ENCODE measurements at places on chromosomes 1 and 21.

DNA sequence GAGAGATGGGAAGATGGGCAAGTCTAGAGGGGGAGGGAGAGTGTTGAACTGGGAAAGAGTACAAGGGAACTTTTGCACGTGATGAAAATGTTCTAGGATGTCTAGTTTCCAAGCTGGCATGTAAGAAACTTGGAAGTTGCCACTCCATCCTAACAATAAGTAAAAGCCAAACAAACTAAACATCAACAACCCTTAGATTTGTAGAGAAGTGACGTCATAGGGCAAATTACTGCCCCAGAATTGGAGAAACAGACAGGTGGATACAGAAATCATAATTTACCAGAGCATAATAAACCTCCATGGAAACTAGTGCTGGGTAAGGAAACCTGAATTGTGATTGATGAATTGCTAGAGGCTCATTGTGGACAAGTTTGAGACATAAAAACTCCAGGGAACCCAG is 14.7 kb upstream of the ZBTB40 start:
- DNase-seq, result no peak

GRCh38 chr1:187862506-187862905 is 1033.8 kb downstream of the PLA2G4A start:
- DNase-seq, result no peak

DNA sequence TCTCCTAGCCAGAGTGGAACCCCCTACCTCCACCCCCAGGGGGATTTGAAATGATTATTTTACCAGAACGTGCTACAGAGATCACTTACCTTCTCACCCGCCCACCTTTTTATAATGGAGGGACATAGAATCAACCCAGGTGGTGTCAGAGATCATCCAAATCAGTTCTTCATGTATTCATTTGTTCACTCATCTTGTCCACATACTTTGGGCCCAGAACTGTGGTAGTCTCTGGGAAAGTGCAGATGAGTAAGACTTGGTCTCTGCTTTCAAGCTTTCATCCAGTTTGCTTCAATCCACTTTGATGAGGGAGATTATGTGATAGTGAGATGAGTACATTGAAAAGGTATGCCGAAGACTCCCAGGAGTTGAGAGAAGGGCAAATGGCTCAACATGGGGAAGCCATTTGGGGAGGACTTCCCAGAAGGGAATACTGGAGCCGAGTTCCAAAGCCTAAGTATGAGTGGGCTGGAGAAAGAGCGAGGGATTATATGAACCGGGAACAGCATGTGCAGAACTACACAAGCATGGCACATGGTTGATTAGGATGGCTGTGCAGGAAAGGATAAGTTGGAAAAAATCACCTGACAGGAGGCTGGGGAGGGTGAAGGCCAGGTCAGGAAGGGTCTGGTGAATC is 1.9 kb downstream of the FGGY start:
- DNase-seq, result peak; percentile 22

- no peak for DNase-seq
Measured at GRCh38 chr1:221549815-221550214, 192.1 kb downstream of the DUSP10 start.

DNA sequence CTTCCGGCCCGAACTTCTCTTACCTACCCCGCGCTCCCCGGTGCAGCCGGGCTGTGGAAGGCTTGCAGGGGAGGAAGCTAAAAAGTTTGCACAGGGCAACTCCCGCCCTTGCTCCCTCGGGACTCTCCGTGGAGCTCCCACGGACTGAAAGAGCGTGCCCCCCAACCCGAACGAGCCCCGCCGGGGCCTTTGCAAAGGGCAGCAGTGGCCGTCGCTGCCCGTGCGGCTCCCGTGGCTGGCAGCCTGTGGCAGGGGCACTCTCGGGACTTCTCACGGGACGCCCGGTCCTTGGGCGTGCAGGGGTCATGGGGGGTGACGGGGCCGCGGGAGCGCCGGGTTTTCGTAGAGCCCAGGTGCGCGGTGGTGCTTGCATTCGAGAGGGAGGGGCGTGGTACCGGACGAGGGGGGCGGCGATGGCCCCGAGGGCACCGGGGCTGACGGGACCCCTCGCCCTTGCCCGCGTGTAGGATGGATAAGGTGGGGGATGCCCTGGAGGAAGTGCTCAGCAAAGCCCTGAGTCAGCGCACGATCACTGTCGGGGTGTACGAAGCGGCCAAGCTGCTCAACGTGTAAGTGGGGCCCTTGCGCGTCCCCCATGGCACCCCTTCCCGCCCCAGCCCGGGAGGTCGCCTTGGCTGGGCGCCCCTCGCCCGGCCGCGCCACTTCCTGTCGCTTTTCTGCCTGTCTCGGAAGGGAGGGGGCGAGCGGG is 711 bp downstream of the GADD45A start:
- no peak for DNase-seq

GRCh38 chr1:1540090-1540817 is at the start of gene TMEM240:
TSS of gene TMEM240 (minus strand) at chr1:1540624. CDS start at chr1:1540346, 278 bp downstream.
- no peak for DNase-seq

GRCh38 chr1:119146466-119146865 is 6.0 kb upstream of the WARS2 start:
- no peak for DNase-seq

GRCh38 chr1:27332536-27333281 is 9.1 kb upstream of the SYTL1 start:
- no peak for DNase-seq

DNA sequence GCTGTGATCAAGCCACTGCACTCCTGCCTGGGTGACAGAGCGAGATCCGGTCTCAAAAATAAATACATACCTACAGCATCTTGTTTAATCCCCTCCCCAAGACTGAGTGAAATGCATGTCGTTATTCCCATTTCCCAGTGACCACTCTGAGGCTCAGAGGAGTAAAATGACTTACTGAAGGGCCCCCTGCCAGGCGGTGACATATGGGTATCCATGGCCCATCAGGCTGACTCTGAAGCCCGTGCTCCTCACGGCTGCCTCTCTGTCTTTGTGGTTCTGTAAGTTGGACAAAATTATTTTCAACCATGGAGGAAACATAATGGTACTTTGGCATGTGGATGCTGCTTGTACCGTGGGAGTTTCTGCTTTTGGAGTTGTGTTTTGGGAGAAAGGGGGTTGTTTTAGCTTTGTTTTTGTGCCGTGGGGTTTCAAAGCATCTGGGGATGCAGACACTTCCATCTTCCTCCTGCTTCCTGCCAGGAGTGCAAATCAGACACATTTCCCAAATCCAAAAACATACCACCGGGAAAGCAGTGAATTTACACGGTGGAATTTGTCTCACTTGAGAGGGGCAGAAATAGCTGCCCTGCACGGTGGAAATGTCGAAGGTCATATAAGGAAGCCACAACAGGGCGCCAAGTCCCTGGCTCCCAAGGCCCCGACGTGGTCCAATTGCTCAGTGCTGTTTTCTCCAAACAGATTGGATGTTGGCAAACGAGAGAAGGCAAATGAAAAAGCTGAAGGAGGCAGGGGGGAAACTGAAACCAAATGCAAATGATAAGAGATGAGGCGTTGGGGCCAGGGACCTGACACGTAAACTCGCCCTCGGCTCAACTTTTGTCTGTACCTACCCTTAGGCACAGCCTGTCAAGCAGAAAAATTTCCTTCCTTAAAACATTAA is 17.1 kb upstream of the PINK1 start:
- DNase-seq, result peak; percentile 11

DNA sequence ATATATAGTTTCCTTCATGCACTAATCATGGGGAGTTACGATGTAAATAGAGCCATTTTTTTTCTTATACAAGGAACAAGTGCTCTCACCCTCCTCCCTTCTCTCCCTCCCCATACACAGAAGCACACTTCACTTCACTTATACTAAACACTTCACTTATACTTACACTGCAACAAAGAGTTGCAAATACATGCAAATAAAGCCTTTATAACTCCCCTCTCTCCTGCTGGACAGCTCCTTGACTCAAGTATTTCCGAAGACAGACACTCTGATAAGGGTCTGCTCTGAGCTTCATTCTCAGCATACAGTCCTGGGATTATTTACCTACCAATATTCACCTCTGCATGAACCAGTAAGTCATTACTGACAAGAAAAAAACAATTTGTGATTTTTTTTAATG is 35.6 kb upstream of the ERG start:
- no peak for DNase-seq

DNA sequence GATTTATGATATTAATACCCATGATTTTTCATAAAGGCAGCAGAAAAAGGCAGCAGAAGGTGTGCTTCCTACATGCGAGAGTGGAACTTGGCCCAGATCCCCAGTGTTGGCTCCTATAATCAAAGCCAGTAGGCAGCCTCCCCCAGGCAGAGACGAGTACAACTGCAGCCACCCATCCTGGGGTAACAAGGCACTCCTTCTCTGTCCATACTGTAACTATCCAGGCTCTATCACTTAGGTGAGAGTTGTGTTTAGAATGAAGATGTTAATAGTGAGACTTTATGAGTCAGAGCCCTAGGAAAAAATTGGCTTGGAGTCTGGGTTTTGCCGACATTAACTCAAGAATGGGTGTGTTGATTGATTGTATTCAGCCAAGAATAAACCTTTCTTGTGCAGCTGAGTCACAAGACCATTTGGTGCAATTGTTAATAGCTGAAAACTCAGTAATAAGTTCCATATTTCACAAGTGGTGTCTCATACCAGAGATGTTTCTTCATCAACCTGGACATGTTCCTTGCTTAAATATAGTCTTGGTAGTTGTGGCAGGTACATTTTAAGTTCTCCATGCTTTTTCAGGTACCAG is 322.3 kb downstream of the DUSP10 start:
- peak; percentile 69 for DNase-seq

DNA sequence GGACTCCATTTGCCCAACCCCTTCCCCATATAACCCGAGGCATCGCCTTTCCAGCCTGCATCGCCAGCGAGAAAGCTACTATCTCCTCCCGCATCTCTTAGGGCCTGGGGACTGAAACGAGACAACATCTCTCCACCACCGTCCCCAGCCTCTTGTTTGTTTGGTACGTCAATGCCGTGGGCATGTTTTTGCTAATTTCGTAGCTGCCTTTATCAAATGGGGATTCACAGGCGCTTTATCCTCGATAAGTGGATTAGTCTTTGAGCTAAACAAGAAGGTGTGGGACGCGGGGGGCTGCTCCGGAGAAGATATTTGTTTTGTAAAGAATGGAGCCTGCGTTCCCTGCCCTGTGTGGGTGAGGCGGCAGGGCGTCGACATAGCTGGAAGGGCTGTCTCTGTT is 91.6 kb downstream of the PAX7 start:
- no peak for DNase-seq

GRCh38 chr1:155016231-155016831 is 13.7 kb downstream of the ZBTB7B start:
- no peak for DNase-seq

DNA sequence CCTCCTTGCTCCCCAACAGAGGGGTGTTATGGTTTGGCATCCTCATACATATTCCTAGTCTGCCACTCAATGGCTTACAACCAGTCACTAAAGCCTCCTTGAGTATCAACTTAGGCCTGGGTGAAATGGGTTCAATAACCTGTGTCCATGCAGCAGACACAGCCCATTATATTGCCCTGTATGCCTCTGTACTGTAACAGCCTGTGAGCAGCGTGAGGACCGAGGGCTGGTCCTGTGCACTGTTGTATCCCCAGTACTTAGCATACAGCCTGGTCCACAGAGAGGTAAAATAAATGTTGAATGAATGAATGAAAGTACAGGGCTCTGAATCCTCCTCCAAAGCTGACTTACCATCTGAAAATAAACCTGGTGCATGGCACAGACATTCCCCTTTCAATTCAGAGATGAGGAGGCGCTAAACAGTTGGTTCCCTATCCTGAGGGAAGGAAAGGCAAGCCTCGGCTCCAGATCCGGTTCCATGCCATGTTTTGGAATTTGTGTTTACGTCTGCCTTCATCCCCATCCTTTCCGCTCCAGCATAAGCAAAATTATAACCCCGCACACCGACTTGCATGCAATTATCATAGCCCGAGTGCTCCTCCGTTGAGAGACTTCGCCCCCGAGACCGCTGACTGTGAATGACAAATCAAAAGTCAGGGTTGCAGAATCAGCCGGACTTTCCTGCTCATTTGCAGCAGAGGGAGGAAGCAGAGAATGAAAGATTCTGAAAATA is 45.0 kb upstream of the DNAJC6 start:
- peak; percentile 50 for DNase-seq

DNA sequence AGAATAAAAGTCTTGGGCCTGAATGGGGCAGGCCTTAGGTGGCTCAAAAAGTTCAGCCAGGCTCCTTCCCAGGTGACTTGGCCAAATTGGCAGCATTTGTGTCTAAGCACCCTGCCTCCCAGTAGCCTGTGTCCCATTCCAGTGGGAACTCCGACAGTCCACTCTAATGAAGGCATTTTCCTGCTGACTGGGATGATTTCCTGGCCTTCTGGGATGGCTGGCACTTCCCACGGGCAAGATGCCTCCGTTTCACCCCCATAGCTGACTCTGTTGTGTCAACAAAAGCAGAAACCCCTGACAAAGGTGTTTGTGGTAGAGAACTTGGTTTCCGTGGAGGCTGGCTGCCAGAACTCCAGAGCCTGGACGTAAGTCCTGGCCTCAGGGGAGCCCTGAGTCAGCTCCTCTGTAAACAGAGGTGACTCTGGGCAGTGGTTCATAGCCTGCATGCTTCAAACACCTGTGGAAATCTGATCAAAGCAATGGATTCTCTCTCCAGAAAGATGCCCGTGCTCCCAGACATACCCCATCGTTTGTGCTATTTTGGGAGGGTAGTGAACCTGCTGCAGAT is 36.6 kb downstream of the WNT3A start:
- peak; percentile 42 for DNase-seq

GRCh38 chr1:157596384-157596783 is 1.5 kb downstream of the FCRL4 start:
- no peak for DNase-seq

DNA sequence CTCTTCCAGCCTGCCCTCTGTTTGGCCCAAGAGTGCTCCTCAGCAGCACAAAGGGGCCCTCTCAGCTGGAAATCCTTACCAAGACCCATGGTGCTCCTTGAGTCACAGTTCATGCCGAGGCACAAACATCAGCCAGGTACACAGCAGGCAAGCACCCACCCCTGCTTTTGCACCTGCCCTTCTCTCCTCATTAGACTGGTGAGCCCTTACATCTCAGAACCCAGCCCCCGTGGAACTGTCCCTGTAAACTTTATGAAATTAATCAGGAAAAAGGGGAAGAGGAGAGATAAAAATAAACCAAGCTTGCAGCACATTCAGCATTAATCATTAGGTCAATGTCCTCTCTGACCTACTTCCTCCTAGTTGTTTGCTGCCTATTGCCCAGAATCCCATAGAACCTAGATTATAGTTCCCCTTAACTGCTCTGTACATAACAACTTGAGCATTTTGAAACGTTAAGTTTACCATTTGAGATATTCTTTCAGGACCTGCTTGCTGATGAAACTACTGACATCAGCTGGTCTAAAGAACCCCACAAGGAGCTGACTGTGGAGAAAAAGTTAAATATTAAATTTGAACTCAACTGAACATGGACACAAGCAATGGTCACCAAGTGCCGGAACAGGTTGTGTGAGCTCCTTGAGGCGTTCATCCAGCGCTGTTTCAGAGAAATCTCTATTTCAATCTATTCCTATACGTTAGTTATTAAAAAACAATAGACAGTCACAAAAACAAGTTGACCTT is 738.4 kb downstream of the MATN1 start:
- DNase-seq, result no peak

- DNase-seq, result no peak
Measured at GRCh38 chr1:174874331-174875053, 125.3 kb upstream of the CACYBP start.
